ENCODE measurements at places on chromosomes 16 and 17.

- DNase-seq = no peak
These were observed 29.6 kb upstream of the MMD start for GRCh38 chr17:55451203-55451641.

DNA sequence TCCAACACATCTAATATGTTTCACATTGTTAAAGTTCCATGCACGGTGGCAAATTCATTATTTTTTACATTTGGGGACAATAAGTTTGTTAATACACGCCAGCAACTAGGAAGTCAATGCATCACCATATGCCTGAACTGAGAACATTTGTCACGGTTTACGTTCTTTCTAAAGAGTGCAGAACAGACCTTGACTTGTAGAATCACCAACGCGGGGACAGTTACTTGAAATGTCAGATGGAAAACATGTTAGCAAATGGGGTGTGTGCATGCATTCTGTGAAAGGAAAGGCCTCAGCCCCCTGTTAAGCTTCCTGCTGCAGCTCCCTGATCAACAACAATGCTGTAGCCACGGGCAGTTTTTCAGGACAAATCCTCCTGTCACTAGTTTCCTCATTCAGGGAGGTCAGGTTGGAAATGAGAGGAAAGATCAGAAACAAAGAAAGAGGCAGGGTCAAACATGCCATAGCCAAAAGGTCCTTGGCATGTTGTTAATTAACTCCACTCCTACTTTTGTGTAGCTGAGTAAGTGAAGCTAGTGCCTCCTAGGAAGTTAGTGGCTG lies 18.4 kb downstream of the SMIM36 start:
- DNase-seq = no peak

- DNase-seq = no peak
These were observed 2.3 kb downstream of the TP53 start for GRCh38 chr17:7684851-7685532.

DNA sequence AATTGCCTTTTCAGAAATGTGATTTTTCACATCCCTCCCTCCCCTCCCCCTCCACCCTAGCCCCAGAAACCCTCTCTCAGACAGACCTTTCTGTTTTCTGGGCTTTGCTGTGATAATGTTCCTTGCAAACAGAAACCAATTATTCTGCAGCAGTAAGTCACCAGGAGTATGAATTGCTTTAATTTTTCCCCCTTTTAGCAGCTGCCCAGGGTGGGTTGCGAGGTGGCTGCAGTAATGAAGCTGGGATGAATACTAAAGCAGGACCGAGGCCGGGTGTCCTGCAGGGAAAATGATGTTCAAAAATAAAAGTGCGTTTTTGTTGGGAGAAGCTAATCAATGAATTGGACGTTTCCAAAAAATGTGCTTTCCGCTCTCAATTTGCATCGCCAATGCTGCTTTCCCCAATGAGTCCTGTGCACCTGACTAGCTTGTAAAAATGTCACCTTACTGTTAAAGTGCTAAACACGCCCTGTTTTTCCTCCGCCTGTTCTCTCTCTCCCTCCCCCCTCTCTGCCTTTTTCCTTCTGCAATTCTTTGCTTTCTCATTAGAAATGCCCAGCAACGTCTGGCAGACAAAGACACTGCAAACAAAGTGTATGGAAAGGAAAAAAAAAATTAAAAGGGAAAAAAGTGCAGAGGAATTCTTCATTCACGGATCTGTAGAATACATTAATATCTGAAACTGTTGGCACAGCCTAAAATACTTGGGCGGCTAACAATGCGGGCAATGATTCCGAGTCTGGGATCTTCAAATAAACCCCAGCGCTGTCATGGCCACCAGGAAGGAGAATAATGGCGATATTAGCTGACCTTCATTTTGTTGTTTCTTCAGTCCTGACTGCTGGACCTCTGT lies 244.1 kb downstream of the STX8 start:
- no peak for DNase-seq

- DNase-seq = no peak
These were observed 338.0 kb downstream of the SLC39A11 start for GRCh38 chr17:72754513-72754912.

- DNase-seq = peak; percentile 57
These were observed 38.2 kb upstream of the CCDC182 start for GRCh38 chr17:57783338-57783742.

DNA sequence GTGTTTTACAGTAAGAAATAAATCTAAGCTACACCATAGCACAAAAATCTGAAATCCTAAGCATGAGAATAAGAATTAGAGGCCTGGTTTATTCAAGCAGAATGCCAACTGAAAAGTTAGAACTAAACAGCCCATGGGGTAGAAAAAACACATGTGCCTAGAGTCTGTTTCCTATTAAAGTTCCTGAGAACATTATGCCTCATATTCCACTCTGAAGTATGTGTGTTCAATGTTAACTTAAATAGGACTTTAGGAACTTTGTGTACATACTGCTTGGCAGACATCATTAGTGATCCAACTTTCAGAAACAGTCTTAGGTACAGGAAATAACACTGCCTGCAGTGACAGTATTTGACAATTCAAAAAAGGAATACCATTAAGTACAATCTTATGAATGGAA lies 18.2 kb downstream of the HEATR6 start:
- no peak for DNase-seq

DNA sequence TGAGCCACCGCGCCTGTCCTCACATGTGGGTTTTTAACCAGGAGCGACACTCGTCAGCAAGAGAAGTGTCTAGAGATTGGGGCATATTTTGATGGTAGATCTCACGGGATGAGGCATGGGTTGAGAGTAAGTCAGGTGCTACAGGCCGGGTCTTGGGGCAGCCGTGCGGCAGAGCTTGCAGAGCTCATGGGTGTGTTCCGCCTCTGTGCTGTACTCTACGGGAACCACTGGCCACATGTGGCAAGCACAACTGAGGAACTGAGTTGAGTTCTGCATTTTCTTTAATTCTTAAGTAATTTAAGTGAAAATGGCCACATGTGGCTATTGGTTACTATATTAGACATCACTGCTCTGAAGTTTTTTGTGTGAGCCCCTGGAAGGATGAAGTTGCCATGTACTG lies 9.6 kb downstream of the CLUAP1 start:
- DNase-seq = no peak

DNA sequence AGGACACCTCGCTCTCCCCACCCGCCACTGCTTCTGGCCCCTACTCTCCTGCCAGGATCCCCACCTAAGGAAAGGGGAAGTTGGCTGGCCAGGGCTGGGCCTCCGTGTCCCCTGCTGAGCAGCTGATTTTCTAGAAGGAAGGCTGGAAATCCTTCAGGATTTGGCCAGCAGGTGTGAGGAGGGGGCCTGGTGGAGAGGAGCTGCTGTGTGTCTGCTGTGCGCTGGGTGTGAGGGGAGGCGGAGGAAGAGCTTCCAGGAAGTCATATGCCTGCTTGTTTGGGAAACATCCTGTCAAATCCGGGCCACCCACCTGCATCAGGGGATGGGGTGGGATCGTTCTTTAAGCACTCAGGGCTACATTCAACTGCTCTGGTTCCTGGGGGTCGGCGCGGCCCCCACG lies 28.6 kb downstream of the TPSG1 start:
- no peak for DNase-seq

GRCh38 chr17:61075988-61076387 lies 323.7 kb upstream of the TBX2 start:
- DNase-seq = no peak

GRCh38 chr16:86929057-86929871 lies 350.9 kb downstream of the FOXL1 start:
- DNase-seq = no peak

DNA sequence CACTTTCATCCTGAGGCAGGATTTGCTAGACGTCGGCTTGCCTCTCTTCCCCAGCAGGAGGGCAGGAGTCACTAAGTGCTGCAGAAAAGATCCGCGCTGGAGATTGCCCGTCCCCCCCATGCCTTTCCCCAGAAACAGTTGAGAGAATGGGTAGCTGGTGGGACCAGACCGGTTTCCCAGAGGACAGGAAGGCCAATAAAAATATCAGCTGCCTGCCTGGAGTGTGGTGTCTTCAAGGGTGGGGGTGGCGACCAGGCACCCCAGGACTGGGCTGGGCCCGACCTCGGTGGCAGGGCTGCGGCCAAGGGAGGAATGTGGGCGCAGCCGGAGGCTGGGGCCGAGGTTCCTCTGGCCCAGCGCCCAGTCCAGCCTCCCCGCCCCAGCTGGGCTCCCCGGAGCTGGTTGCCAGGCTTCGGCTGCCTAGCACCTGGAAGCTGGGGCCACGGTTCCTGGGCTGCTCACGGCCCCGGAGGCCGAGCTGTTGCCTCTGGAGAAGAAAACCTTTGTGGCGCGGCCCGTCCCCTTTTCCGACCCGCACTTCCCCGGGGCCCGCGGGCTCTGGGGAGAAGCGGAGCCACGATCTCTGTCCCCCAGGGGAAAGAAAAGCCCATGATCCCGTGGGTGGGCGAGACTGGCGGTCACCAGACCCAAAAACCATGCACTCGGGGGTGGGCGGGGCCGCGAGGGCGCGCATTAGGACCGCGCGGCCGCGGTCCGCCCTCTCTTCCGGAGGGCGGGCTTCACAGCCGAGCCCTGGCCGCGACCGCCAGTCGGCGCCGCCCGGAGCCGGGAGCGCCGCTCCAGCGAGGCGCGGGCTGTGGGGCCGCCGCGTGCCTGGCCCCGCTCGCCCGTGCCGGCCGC lies at the start of gene TRAF4:
TRAF4 (plus strand) TSS at position 769 of the 861 bp plus-strand sequence. CDS start 102 bp downstream, outside the sequence.
- peak; percentile 87 for DNase-seq

DNA sequence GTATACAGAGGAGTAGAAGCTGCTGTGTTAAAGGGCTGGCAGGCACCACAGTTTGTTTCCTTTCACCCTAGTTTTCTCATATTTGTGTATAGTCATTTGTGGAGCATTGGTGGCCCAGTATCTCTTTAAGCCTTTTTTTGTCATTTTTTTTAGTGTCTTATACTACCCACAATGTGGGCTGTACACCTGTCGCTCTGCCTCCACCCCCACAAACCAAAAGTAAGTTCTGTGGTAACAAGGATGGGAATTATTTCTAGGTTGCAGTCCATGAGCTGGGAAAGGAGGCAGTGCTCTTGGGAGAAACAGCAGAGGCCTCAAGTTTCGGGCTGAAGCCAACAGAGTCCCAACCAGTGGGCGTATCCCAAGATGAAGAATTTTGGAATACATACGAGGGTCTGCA lies 6.2 kb downstream of the ZNF75A start:
- DNase-seq = no peak

DNA sequence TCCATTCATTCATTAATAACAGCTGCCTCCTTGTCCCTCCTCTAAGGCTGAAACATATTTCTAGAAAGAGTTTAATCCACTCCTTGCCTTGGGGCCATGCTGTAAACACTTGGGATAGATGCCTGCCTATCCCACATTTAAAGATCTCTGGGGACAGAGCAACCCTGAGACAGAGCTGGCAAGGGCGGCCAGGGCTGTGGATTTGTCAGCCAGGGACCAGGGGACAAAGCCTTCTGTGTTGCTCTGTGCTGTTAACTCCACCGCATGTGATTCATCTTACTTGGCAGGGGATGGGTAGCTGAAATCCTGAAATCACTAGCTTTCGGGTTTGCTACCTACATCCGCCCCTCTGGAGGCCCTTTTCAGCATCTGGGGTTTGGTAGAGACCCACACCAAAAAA lies 392.9 kb downstream of the SLC39A11 start:
- DNase-seq = no peak

GRCh38 chr17:64126918-64127317 lies 3.0 kb downstream of the ERN1 start:
- no peak for DNase-seq

- no peak for DNase-seq
These were observed 13.9 kb downstream of the SLC25A10 start for GRCh38 chr17:81726004-81726403.

DNA sequence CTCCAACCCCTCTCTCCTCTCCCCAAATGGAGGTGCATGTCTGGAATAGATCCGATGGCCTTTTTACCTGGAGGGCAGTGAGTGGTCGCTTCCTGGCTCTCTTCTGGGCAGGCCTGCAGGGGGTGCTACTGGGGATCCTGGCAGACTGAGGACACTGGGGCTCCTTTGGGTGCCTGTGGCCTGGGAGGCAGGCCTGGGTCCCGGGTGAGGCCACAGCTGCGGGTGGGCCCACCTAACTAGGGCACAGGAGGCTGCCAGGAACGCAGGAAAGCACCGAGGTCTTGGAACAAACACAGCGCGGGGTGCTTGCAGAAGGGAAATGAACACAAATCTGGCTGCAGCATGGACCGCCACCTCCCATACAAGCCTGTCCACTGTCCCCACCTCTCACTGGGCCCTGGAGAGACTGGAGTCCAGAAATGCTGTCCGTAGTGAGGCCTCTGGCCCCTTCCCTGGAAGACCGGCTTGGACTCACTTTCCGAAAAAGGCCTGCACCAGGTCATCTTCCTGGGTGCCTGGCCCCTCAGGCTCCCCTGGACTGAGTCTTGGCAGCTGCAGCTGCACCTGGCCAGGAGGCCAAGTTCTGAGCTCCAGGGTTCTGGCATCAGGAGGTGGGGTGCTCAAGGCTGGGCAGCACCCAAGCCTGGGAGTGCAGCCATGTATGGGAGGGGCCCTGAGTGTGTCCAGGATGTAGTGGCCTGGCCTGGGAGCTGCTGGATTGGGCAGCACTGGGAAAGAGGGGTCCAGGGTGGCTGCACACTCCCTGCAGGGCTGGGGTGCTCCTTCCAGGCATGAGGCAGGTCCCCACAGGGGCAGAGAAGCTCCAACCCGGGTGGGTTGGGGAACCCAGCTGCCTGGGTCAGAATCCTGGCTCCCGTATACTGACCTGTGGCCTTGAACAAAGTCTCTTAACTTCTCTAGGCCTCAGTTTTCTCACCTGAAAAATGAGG lies 195.1 kb downstream of the IRF8 start:
- no peak for DNase-seq

DNA sequence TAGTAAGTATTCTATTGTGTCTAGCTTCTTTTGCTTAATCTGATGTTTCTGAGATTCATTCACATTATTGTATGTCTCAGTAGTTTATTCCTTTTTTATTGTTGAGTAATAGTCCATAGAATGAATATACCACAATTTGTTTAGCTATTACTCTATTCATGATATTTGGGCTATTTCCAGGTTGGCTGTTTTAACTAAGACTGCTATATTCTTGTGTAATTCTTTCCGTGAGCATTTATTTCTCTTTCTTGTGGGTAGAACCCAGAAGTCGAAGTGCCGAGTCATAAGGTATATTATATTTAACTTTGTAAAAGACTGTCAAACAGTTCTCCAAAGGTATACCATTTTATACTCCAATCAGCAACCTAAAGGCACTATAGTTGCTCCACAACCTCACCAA lies 160.8 kb downstream of the ANKFN1 start:
- DNase-seq = no peak

DNA sequence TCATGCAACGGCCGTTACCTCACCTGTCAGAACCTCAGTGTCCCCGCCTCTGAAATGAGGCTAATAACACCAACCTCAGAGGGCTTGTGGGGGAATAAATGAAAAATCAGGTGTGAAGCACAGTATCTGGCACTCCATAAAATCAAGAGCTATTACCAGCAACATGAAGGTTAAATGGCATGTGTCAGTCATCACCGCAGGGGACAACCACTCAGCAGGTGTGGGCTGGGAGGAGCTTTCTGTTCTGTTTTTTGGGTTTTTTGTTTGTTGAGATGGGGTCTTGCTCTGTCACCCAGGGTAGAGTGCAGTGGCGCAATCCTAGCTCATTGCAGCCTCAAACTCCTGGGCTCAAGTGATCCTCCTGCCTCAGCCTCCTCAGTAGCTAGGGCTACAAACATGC lies 16.8 kb upstream of the KRT19 start:
- no peak for DNase-seq

- DNase-seq = no peak
These were observed 468 bp downstream of the FLYWCH2 start for GRCh38 chr16:2883458-2883908.
